ENCODE measurements at places on chromosomes 7 and 10.

GRCh38 chr10:132739225-132739613 is 46.7 kb downstream of the NKX6-2 start:
- DNase-seq, result no peak

GRCh38 chr10:100826031-100826651 is 80.8 kb downstream of the PAX2 start:
- no peak for DNase-seq

- DNase-seq, result no peak
These were observed 15.4 kb downstream of the LRRC27 start for GRCh38 chr10:132347211-132347930.

DNA sequence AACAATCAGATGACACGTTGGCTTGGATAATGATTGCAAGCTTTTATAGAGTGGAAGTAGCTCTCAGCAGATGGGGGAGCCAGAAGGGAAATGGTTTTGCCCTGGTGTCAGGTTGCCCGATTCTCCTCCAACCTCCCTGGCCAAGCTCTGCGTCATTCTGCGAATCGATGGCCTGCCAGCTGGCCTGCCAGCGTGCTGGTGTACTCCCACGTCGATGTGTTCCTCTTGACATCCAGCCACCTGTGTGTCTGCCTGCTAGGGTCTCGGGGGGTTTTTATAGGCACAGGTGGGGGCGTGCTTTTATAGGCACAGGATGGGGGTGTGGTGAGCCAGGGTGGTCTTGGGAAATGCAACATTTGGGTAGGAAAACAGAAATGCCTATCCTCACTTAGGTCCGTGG is 4.6 kb downstream of the NET1 start:
- DNase-seq, result peak; percentile 65

- DNase-seq, result peak; percentile 86
These were observed 65.3 kb upstream of the CAMK2B start for GRCh38 chr7:44390701-44391100.

- DNase-seq, result no peak
These were observed 63.2 kb downstream of the CACNB2 start for GRCh38 chr10:18203471-18203870.
